Stimulated activated CD4-positive, alpha-beta T cell treated with anti-CD3 and anti-CD28 coated beads, Interleukin-1b, Interleukin-23, amount 100 ng/mL, for 48 hours (primary cell): ENCODE measurements at places on chromosomes 1 and 21.
A peak's percentile ranks its signal among the peaks of the same experiment; 100 is the strongest.

DNA sequence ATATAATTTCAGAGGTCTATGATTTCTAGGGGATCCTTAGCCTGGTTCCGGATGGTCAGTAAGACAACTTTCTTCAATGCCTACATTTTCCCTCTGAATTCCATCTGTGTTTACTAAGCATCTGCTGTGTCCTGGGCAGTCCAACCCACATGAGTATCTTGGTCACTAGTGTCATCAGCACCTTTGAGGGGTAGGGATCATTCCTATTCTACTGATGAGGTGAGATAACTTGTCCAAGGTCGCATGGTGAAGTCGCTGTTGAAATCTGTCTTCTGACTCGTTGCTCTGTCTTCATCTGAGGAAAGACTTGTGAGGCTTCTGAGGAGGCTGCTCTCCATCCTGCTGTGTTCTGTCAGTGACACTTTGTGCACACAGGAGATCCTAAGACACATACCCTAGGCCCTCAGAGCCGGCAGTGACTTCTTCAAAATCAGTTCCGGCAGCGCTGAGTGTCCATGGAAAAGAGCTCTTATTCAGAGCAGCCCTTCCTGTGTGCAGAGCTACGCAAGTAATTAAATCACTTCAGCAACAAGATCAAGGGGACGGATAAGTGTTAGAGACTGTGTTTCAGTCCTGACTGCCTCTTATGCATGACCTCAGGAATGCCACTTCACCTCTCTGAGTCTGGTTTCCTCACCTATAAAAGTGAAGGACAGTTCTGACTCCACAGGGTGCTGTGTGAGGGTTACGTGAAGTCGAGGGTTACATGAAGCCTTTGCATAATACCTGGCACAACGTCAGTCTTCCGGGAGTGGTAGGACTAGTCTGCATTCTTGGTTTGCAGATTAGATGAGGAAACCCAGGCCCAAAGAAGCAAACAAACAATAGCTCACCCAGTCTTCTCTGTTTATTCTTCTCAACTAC is 28.4 kb downstream of the AK2 start:
- DNase-seq = no peak

- DNase-seq = no peak
Measured at GRCh38 chr1:239112101-239112935, 274.1 kb upstream of the CHRM3 start.

GRCh38 chr1:108678706-108679105 is 13.4 kb upstream of the PRPF38B start:
- no peak for DNase-seq

DNA sequence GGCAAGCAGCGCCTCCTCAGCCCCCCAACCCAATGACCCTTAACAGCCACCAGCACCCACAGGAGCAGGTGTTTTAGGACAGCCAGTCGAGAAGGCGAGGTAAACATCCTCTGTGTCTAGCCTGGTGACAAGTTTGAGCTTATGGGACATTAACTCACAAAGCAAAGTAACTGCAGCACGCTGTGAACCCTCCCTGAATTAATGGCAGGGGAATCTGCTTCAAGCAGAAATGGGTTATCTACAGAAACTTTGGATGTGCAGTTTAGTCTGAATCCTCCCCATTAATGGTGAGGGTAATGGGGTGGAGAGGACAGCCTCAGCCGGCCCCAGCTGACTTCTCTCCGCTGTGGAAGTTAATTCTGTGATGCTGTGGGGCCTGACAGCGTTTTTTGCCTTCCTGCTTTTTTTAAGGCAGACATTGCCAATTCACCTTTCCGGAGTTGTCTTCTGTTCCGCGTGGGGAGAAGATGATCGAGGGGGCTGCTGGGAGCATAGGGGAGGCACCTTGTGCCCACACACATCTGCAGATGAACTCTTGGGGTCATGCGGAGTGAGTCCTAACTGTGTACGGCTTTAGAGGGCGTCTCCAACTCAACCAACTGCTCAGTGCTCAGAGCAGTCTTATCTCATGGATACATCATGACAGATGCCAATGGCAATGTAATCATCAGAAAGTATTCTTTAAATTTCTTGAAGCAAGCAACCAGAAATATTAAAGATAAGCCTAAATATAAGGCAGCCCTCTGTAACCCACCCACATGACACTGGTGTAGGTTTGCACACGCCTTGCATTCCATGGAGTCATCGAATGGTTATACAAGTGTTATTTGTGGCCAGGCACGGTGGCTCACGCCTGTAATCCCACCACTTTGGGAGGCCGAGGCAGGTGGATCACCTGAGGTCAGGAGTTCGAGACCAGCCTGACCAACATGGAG is 41.0 kb downstream of the POFUT2 start:
- no peak for DNase-seq

DNA sequence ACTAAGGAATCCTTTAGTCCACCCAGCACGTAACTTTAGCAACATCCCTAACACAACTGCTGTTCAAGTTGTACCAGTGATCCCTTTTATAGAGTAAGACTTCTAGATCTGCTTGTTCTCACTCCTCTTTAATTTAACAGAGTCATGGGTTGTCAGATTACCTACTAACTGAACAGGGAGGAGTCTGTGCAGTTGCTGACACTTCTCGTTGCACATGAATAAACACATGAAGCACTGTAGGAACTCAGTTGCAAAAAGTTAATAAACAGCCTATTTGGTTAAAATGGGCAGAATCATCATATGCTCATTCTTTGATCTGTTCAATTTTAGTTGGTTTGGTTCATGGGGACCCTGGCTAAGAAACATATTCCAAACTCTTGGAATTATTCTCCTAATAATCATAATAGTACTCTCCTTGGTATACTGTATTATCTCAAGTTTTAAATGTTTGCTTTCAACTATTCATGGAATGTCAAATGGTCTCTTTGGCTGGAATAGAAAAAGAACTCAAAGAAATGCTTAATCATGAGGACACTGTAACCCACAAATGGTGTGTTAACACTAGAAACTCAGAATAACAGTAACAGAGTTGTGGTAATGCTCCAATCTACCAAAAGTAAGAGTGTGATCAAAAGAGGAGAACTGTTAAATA is 15.6 kb downstream of the PLPPR5 start:
- no peak for DNase-seq

DNA sequence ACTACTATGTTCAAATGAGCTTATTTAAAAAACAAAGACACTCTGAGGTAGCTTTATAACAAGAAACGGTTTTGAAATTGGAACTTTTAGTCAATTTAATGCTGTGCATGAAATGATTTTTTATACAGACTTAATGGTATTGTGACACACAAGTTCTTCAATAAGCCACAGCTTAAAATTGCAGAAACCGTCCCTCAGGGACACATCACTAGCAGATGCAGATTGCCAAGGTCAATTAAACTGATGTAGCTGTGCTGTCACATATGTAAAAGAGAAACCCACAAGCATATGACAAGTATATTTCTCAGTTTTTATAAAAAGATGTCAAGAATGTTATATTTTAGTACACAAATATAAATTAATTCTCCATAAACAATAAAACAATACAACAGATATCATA is 366.9 kb downstream of the DPYD start:
- DNase-seq = no peak

GRCh38 chr1:18529714-18530113 is 49.0 kb downstream of the KLHDC7A start:
- no peak for DNase-seq

DNA sequence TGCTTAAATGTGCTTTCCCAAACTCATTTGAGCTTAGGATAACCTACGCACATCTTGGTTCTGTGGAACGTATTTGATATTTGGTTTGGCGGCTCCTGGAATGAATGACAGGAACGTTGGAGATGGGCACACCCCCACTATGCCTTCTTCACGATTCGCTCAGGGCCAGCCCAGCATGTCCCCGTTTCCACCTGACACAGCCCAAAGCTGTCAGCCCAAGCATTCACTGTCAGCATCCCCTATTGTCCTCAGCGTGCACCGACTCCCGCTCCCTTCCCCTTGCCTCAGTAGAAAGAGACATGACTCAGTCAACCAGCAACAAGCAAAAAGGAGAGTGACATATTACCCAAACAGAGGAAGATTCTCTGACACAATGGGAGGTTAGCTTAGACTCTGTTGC is 181.4 kb downstream of the KCNJ6 start:
- no peak for DNase-seq

DNA sequence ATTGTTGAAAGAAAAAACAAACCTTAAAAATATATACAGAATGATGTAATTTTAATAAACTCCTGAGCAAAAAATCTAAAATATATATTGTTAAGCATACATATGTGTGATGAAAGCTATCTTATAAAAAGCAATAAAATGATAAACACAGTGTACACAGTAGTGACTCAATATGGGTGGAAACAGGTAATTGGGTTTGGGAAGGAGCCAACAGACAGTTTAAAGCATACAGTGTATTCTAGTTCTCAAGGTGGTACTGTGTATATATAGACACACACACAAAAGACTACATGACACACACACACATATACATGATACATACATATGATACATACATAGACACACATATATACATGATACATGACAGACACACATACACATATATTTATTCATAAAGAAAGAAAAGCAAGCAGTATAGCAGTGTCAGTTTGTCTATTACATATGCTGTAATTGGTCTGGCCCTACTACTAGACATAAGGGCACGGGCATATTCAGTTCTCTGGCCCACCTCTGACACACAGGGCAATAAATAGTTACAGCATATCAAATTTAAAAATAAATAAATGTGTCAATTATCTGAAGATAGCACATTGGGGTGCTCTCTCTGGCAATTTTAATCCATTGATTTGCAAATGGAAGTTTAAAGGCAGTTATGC is 330.2 kb downstream of the S1PR1 start:
- no peak for DNase-seq

GRCh38 chr1:15007842-15008241 is 145.7 kb upstream of the TMEM51 start:
- DNase-seq = no peak

GRCh38 chr1:206646504-206646903 is 11.2 kb downstream of the DYRK3 start:
- no peak for DNase-seq

DNA sequence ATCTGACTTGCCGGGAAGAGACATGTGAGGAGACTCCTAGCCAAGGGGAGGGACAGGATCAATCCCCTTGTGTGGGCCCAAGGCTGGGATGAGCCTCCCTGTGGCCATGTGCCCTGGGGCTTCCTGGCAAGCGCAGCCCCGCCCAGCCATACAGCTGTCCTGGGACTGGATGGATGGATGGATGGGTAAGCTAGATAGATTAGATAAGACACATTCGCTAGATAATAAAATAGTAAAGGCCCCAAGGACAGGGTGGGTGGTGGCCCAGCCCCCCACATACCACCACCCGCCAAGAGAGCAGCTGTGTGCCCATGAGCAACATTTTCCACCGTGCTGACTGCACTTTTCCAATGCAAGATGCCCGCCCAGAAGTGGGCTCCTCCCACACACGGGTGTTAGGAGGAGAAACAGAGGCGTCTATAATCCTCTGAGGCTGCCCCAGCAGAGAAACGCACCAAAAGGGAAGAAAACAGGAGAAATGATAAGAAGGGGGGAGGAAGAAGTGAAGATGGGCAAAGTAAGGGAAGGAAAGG is 25.1 kb downstream of the ZBTB17 start:
- peak; percentile 89 for DNase-seq

GRCh38 chr1:53554592-53555305 is 95.5 kb downstream of the DMRTB1 start:
- no peak for DNase-seq

- no peak for DNase-seq
Measured at GRCh38 chr1:23452011-23452411, 27.5 kb upstream of the TCEA3 start.

- DNase-seq = no peak
Measured at GRCh38 chr1:85888921-85889320, 180.7 kb upstream of the ZNHIT6 start.

DNA sequence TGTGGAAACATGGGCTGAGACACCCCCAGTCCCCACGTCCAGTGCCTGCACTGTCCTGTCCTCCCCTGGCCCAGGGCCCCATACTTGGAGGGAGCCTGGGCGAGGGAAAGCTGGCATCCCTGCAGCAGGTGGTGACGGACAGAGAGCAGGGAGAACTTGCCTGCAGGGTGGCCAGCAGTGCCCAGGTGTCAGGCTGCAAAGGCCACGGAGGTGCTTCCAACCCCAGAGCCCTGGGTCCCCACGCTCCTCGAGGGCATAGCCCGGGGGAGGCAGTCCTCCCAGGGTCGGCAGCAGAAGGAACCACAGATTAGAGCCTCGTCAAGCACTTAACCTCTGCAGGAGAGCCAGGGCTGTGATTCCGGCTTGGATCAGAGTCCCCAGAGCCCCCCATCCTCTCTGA is 77.5 kb downstream of the ARHGEF16 start:
- DNase-seq = no peak

DNA sequence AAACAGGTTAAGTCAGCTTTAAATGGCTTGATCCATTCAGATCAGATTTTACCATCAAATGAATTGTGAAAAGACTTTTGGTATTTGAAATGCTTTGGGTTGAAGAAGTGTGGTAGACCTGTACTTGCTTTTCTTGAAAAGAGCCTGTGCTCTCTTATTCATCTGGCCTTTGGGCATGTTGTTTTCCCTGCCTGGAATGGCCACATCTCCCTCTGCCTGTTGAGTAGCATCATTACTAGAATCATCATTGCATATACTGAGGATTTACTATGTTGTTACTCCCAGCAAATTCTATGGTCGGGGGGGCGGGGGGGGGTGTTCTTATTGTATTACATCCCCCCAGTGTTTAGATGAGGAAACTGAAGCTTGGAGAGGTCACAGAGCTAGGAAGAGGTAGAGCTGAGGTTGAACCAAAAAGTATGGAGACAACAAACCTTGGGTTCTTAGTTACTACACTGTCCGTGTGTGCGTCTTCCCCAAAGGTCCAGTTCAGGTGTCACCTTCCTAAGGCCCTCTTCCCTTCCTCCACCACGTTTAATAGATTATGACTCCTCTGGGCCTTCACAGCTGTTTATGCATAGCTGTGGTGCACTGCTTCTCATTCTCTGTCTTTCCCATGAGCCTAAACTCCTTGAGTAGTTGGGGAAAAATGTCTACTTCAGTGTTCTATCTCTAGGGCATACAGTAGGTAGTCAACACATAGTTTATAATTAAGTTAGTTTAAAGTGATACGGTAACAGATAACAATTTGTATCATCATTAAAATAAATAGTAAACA is 246.4 kb upstream of the HOOK1 start:
- DNase-seq = no peak

DNA sequence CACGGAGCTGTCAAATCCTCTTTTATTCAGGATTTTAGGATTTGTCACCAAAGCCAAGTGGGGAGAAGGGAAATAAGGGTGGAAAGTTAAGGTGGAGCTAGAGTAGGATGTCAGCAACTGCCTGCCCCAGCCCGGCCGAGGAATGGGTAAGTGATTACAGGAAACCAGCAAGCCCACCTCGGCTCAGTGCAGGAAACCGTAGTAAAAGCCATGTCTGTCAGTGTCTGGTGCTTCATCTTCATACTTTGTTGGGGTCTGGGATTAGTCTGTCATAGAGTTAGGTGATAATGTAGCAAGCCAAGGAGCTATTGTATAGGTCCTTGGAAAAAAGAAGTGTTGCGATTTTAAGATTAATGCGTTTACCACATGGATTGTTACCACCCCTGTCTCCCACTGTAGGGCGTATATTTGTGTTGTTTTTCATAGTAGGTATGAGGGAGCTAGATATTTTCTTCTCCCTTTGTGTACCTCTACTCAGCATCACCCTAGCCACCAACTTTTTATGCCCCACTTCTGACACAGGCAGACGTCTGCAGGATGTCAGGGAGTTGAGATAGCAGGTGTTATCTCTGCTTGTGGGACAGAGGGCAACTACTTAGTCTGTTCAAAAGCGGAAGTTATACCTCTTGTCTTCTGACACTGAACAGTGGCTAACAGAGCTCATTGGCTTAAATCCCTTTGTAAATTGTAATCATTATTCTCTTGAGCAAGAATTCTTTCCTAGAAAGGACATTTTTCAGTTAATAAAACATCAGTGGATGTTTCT is 253.7 kb downstream of the HHAT start:
- DNase-seq = no peak

GRCh38 chr1:74485622-74486021 is 26.8 kb downstream of the LRRC53 start:
- no peak for DNase-seq
